Astrocyte of the spinal cord (primary cell): ENCODE measurements at places on chromosomes 11 and 22.
A peak's percentile ranks its signal among the peaks of the same experiment; 100 is the strongest.

- DNase-seq = peak; percentile 8
Observed at GRCh38 chr11:126748100-126748791, 252.3 kb downstream of the KIRREL3 start.

GRCh38 chr22:17243524-17243923 lies 24.3 kb upstream of the ADA2 start:
- no peak for DNase-seq

DNA sequence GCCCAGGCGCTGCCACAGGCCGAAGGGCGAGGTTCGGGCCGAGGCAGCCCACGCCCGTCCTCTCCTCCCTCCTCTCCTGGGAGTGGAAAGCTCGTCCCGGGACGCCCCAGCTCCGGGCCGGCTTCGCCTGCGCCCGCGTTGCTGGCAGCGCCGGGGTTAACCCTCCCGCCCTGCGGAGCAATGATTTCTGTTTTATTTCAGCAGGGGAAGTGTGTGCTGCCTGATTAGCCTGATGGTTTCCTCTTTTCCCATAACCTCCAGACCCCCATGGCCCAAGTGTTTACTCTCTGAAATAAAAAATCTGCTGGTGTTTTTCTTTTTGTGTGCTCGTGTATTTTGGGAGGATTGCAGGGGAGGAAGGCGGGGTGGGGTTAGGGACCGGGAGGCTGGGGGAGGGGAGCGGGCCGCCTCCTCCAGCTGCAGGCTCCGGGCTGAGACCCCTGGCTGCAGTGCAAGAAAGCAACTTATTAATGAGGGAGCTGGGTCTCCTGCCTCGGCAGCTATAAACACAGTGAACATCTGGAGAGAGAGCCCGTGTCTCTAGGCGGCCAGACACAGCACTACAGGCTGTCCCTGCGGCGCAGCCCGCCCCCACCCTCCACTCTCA lies 38.6 kb downstream of the ETS1 start:
- no peak for DNase-seq

- DNase-seq = no peak
Observed at GRCh38 chr11:10204021-10204420, 90.0 kb downstream of the SBF2 start.

GRCh38 chr11:11975201-11976092 lies 33.0 kb downstream of the DKK3 start:
- no peak for DNase-seq

DNA sequence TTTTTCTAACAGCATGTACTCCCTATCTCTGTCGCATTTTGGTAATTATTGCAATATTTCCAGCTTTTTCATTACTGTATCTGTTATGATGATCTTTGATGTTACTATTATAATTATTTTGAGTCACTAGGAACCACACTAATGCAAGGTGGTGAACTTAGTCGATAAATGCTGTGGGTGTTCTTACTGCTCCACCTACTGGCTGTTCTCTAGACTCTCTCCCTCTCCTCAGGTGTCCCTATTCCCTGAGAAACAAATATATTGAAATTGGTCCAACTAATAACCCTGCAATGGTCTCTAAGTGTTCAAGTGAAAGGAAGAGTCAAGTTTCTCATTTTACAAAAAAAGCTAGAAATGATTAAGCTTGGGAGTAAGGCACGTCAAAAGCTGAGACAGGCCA lies 10.5 kb downstream of the ARL14EP start:
- no peak for DNase-seq

- peak; percentile 51 for DNase-seq
Observed at GRCh38 chr11:33449798-33450197, 192.6 kb downstream of the HIPK3 start.

GRCh38 chr11:100833276-100833675 lies 146.2 kb downstream of the ARHGAP42 start:
- no peak for DNase-seq

DNA sequence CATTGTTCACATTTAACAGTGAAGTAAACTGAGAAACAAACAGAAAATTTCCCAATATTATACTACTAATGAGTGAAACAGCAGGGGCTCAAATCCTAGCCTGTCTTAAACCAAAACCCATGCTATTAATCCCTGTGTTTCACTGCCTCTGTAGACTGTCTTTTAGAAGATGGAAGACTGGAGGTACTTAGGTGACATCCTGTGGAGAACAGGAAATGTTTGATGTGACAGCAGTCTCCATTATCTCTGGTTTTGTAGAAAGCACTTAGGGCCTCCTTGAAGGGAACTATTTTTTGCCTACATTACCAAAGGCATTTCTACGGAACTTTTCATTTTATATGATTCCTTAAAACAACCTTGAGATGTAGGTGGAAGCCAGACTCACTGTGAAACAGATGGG lies 288.1 kb upstream of the SORL1-AS1 start:
- no peak for DNase-seq

DNA sequence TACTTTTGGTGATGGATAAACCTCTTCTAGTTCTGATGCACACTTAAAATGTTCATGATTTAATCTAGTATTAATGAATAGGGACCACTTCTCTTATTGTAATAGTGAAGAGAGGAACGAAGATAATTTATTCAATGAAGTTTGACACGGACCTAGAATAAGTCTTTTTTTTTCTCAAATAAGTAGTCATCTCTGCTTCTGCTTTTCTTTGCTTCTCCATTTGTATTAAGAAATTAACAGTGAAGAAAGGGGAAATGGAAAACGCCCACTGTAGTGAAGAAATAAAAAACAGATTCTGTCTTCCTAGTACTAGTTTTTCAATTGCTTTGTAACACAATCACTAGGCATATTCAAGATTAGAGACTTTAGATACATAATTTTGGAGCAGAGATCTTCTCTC lies 73.0 kb downstream of the CD44 start:
- no peak for DNase-seq

- no peak for DNase-seq
Observed at GRCh38 chr11:69880041-69880825, 61.0 kb upstream of the FGF3 start.

DNA sequence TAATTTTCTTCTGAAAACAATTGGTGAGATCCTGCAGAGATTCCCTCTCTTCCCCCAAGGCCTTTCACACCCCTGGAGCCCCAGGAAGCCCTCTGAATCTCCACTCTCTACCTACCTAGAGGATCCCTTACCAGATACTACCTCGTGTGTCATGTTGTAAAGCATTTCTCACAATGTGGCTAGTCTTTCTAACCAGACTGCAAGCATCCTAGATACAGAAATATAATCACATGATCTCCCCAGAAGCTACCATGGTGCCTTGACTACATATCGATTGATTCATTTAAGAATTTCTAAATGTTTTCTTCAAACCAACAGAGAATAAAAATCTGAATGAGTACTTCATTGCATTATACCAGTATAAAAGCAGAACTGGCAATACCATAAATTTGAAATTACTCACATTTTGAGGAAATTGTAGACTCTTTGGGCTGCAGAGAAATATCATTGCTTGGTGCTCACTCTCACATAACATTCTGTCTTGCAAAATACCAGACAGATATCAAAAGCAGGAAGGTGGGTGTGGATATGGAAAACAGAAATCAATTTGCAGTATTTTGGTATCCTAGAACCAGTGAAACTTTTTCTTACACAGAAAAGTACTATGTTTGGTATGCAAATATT lies 113.5 kb downstream of the MAML2 start:
- DNase-seq = no peak

DNA sequence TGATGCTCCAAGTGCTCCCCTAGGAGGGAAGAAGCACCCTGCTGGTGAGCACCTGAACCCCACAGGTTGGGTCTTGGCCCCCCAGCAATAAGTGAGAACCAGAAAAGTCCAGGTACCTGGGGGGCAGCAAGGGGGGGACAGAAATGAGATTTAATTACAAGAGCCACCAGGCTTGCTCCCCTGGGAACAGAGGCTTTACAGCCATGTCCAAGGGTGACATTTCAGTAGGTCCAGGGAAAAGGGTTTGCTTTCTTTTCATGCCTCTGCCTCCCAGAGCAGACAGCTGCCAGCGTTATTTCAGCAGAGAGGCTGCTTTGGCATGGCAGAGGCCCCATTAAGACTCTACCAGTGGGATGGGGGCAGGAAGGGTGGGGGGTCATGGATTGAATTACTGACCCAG lies 437.7 kb downstream of the BUD13 start:
- DNase-seq = no peak

DNA sequence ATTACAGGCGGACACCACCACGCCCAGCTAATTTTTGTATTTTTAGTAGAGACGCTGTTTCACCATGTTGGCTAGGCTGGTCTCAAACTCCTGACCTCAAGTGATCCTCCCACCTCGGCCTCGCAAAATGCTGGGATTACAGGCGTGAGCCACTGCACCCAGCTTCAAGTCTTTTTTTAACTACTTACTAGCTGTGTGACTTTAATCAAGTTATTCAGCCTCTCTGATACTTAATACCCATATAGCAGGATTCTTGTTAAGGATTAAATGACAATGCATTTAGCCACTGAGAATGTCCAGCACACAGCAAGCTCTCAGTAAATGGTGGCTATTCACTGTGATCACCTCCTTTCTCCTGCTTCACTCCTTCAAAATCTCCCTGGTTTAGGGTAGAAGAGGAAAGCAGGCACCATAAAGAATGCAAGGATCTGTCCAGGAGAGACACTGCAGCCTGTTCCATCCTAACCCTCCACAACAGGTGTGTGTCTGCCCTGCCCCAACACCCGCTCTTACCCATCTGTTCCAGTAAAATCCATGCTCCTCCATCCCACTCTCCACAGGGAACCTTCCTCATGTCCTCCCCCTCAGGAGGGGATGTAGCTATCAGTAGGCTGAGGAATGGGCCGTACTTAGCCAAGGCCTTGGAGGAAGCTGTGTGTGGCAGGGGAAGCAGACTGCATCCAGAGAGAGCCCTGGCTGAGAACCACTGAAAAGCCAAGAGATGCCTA lies 69.3 kb downstream of the MICAL3 start:
- DNase-seq = no peak

DNA sequence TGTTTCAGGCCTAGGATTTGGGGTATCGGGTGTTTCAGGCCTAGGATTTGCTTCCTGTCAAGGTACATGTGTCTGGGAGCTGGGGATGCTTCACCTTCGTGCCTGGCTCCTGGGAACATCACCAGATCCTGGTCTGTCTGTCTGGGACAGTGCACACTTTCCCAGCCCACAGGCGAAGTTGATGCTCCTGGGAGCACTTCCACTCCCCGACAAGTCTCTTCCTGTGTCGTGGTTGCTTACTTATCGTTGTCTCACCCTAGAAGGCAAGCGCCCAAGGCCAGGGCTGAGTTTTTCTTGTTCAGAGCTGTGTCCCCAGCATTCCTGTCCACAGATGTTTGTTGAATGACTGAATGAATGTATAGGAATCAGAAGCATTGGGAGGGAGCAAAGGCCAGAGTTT lies 71.5 kb downstream of the LINC01488 start:
- DNase-seq = no peak
